Hematopoietic multipotent progenitor cell (in vitro differentiated cells): ENCODE measurements at places on chromosomes 6 and 20.

- DNase-seq: no peak
Measured at GRCh38 chr20:14729390-14729789, 392.0 kb upstream of the FLRT3 start.

- no peak for DNase-seq
Measured at GRCh38 chr20:51381557-51381956, 161.0 kb downstream of the NFATC2 start.

- DNase-seq: no peak
Measured at GRCh38 chr6:31576897-31577578, 1.7 kb downstream of the TNF start.

- DNase-seq: no peak
Measured at GRCh38 chr20:19993958-19994669, 23.0 kb upstream of the NAA20 start.

DNA sequence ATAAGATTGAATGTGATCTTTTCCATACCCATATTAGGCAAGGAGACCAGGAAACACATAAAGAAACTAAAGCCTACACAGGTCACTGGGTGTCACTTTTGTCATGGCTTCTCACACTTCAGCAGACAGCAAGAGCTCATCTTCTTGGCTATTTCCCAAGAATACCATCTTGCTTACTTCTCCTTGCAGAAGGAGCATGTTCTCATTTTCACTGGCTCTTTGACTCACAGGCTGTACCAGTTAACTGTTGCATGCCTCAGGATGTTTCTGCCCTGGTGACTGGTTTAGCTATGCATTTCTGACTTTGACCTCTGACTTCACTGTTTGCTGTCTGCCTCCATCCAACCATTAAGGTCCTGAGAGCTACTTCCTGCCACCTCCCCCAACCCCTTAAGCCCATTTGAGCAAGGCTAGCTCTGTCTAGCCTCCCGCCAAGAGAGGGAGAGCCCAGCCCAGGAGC lies 40.3 kb upstream of the OGFRL1 start:
- DNase-seq: no peak

- DNase-seq: no peak
Measured at GRCh38 chr6:35161776-35162607, 20.9 kb upstream of the TCP11 start.

DNA sequence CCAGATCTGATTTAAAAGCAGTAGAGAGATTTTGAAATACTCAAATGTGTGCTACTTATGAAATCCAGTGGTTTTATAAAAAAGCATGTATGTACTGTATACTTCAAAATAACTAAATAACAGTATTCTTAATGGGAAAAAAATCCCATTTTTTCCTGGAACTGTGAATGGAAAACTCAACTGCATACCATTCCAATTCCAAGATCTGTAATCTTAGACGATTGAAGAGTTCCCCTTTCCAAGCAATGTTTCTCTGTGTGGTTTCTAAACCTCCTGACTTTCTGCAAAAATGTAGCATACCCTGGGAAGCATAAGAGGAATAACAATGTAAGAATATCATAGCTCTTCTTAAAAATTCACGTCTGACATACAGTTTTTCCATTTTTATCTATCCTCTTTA lies 40.3 kb upstream of the HIVEP2 start:
- DNase-seq: no peak
